ENCODE measurements at places on chromosomes 1 and 21.
A peak's percentile ranks its signal among the peaks of the same experiment; 100 is the strongest.

DNA sequence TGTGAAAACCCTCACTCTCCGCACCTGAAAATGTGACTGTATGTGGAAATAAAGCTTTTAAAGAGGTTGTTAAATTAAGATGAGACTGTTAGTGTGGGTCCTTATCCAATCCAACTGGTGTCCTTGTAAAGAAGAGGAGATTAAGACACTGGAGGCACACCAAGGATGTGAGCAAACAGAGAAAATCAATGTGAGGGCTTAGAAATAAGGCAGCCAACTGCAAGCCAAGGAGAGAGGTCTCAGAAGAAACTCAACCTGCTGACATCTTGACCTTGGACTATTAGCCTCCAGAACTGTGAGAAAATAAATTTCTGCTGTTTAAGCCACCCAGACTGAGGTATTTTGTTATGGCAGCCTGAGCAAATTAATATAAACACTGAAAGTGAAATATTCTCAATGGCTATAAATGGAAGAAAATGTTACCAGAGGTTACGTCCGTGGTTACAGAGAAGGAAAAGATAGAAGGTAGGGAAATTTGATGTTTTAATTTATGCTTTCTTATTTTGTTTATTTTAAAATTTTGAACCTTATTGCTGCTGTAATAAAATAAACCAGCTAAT, 22.4 kb upstream of the WLS start:
- DNase-seq, result no peak

DNA sequence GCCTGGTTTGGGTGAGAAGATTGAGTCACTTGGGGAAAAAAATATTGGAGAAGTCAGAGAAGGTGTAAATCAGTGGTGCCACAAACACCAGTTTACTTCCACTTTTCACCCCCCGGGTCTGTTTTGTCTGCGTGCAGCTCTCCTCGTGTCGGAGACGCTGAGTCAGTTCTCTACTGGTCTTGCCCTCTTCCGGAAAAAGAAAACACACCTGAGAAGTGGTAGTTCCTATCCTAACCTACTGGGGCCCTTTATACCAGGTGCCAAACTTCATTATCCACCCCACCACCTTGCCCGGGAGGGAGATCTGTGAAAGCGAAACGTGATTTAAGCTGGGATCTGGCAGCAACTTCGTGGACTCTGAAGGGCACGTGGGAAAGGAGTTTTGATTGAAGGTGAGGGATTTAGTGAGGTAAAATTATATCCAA, 855 bp upstream of the IVNS1ABP start:
- DNase-seq, result peak; percentile 65

GRCh38 chr1:68426594-68426993, 23.2 kb downstream of the RPE65 start:
- DNase-seq, result no peak

GRCh38 chr1:41022424-41022823, 899 bp upstream of the SLFNL1 start:
- no peak for DNase-seq

DNA sequence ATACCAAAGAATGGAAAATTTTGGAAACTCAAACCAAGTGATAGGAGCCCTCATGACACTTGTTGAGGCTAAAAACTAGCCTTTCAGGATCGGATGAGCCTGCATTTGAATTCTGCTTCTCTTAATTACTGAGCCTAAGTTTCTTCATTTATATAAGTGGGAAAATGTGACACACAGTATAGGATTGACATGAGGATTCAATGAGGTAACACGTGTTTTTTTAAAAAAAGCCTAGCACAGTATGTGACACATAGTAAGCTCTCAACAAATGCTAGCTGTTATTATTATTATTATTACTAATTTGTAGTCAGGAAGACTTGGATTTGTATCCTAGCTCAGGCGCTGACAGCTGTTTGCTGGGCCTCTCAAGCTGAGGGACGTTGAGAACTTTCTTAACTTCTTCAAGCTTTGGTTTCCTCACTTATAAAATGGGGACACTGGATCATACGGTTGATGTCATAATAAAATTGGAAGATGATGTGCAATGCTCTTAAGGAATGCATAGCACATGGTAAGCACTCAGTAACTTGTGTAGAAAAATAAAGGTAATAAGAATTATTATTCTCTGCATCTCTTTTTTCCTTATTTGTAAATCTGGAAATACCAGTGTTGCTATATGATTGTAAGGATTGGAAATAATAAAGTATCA, 55.4 kb upstream of the JUN start:
- no peak for DNase-seq

GRCh38 chr21:17433730-17434129, 79.1 kb upstream of the CXADR start:
- no peak for DNase-seq

- peak; percentile 26 for DNase-seq
These were observed 7.1 kb upstream of the SSBP3 start for GRCh38 chr1:54413295-54413694.

DNA sequence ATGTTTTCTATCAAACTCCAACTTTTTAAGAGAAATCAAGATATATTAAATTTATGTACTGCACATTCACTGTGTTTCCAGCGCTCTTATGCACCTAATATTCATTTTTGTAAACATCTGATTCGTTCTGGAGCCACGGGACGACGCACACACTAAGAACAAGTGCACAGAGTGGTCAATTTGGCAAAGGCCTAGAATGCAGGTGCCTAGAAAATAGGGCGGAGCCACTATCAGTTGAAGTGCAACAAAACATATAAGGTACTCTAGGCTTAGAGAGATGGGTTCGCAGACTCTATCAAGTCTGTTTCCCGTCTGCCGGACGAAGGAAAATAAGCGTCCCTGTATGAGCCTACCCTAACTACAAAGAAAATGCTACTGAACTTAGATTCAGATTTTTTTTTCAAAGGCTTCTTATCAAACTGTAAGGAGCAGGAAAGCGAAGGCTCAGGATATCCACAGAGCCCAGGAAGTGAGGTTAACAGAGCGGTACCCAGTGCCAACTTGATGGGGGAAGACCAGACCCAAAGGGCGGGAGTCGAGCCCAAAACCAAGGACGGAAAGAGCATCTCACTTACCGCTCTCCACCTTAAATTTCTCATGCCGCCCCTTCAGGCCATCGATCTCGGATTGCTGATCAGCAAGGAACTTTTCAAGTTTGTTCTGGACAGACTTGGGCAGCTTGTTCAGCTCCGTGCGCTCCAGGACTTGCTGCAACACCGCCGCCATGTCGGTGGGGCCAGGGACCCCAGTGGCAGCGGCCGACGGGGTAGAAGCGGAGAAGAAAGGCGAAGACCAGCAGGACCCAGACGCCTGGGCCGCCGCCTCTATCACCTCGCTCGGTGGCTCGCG, 526 bp downstream of the TPR start:
- peak; percentile 78 for DNase-seq

GRCh38 chr1:45802343-45803298, 791 bp upstream of the MAST2 start:
- peak; percentile 42 for DNase-seq

DNA sequence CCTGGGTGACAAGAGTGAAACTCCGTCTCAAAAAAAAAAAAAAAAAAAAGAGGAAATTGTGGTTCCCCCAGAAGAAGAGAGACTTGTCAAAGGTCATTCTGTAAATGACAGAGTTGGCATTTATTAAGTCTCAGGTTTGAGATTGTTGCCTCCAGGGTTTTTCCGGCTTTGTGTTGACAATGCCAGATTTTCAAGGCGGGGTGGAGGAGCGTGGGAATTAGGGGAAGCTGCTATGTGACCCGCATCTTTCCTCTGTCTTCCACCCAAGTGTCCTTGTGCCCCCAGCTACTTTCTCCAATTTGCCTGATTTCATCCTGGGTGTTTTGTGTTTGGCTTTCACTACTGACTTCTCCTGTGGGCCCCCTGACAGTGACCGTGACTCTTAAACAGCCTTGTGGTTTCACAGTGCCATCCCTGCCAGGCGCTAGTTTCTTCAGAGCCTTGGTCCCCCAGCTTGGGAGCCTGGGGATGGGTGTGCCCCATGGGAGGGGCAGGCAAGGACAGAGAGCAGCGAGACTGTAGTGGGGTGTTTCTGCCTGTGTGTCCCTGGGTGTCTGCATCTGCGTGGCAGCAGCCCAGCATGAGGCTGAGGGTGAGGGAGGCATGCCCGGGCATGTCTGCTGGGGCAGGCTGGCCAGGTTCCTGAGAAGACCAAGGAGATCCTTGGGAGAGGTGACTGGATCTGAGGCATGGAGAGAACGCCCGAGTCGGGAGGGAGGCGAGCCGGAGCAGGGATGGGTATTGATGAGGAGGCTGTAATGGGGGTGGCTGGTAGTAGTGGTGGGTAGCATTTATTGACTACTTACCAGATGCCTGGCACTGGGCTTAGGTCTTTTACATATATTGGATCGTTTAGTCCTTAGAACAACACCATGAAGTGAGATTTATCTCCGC, 46.3 kb downstream of the IER5 start:
- DNase-seq, result peak; percentile 60

GRCh38 chr1:216075339-216075738, 347.9 kb downstream of the USH2A start:
- no peak for DNase-seq

GRCh38 chr1:215473943-215474342, 93.2 kb upstream of the KCTD3 start:
- no peak for DNase-seq

DNA sequence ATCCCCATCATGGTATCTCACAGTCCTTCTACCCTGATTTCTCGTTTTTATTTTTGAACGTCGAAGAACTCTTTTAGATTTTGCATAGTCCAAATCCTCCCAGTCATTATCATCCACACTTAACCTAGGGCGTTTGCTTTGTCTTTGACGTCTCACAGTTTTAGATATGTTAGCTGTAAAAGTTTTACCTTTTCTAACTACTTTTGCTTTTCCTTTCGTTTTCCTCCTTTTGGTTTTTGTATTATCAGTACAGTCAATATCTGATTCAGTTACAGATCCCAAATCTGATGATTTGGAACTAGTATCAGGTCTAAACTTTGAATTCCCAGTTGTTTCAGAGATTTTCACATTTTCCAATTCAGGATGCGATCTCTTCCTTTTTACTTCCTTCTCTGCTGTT, 13.1 kb upstream of the PSMG1 start:
- DNase-seq, result no peak

- DNase-seq, result no peak
These were observed 462.1 kb upstream of the DEPDC1 start for GRCh38 chr1:68958958-68959357.

- DNase-seq, result no peak
These were observed 9.8 kb downstream of the DUSP10 start for GRCh38 chr1:221732052-221732451.

- no peak for DNase-seq
These were observed 46.7 kb downstream of the SMYD3 start for GRCh38 chr1:246460406-246460805.

DNA sequence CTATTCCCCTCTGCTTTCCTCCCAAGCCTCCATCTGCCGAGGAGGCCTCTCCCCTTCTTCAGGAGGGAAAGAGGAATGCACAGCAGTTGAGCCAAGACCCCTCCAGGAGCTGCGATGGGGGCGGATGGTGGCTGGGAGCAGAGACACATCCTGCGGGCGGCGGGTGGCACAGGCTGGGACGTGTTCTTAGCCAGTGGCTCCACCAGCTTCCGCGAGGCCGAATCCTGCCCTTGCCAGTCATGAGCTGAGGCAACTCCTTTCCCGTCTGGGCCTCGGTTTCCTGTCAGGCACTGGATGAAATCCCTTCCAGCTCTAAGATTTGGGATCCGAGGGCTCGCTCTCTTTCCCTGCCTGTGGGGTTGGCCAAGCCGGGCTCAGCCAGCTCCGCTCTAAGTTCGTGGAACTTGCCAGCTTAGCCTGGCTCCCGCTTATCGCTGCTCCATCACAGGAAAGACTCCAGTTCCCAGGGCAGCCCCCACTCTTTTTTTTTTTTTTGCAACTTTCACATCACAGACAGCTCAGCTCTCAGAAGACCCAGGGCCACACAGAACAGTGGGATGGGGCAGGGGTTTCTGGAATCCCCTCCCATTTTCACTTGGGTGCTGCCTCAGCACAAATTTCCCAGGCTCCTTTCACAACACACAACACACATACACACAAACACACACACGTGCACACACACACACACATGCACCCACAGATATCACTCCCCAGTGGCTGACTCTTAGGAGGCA, 506 bp downstream of the MYOM3 start:
- no peak for DNase-seq

- DNase-seq, result no peak
These were observed 39.0 kb upstream of the DIPK1A start for GRCh38 chr1:93000291-93000690.

- no peak for DNase-seq
These were observed 17.3 kb upstream of the PLEKHG5 start for GRCh38 chr1:6508816-6509189.

- DNase-seq, result no peak
These were observed 498 bp downstream of the KRTAP10-2 start for GRCh38 chr21:44550807-44551206.

- DNase-seq, result peak; percentile 24
These were observed 72.1 kb downstream of the GPR52 start for GRCh38 chr1:174519844-174520243.

GRCh38 chr1:65948609-65949229, 156.0 kb downstream of the PDE4B start:
- no peak for DNase-seq

DNA sequence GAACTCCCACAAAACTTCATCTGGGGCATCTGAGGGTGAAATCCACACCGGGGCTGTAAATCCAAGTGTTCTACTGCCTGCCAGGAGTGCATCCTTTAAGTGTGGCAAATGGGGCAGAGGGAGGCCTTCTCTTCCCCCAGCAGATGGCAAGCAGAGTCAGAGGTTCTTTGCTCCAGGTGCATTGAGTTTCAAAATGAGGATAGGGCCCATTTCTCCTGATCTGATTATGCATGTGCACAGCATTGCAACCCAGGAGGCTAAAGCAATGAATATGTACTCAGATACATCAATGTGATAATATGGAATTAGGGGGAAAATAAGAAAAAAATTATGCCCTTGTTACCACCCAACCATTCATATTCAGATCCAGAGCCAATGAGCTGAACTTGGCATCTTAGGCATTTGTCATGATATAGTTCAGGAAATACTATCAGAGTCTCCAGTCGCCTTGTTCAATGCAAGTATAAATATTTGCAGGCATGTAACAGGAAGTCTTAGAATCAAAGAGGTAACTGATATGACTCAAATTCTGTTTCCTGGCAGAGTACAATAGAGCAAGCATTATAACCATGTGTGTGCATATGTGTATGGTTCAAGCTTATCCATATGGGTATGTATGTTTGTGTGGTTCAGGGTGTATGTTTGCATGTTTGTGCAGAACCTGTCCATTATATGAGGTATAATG, 473.8 kb upstream of the PKN2 start:
- DNase-seq, result no peak

DNA sequence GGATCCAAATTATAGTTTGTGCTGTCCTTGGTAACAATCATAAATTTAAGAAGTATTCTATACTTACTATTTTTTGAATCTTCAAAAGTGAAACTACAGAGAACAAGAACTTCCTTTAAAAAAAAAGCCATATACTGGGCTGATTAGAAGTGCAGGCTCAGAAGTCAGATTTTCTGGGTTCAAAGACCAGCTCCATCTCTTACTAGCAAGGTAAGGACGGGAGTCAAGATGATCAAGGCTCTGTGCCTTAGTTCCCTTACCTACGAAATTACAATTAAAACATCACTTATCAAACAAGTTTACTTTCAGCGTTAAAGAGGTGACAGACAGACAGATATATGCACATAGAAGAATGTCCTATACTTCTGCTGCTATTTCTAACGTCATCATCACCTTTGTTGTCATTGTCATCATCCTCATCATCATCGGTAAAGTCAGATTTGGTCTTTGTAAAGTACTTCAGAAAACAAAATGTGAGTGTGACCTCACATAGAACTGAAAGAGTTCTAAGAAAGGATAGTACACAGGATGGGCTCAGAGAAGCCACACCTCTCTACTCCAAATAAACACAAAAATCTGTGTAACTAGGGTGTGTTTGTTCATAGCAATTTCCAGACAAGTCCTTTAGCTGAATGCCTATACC, 178.7 kb downstream of the VAV3 start:
- no peak for DNase-seq
